ENCODE measurements at places on chromosomes 11 and 22. TPM values are rescaled to one million over a fixed set of nuclear protein-coding genes. Genes with fewer than 3 reads are reported as not detected.
A peak's percentile ranks its signal among the peaks of the same experiment; 100 is the strongest.

GRCh38 chr22:23781511-23782183, 5.1 kb upstream of the SMARCB1 start:
- no peaks in the 10 kb centered on the region for H3K36me3 ChIP-seq
- H3K27ac ChIP-seq = peak overlapping the region; percentile 13
- no peaks in the 10 kb centered on the region for H3K27me3 ChIP-seq
- DNase-seq = no peak

The CNTF gene
- 3.0 TPM for total RNA-seq

The GTSE1 gene
- total RNA-seq = 36.2 TPM

The TAGLN gene
- total RNA-seq = 6.4 TPM
